ENCODE measurements at places on chromosomes 5 and 9. TPM values are rescaled to one million over a fixed set of nuclear protein-coding genes. Genes with fewer than 3 reads are reported as not detected.
A peak's percentile ranks its signal among the peaks of the same experiment; 100 is the strongest.

Gene MRPL50
- total RNA-seq: 17.5 TPM

Gene F12
- 13.3 TPM for total RNA-seq

DNA sequence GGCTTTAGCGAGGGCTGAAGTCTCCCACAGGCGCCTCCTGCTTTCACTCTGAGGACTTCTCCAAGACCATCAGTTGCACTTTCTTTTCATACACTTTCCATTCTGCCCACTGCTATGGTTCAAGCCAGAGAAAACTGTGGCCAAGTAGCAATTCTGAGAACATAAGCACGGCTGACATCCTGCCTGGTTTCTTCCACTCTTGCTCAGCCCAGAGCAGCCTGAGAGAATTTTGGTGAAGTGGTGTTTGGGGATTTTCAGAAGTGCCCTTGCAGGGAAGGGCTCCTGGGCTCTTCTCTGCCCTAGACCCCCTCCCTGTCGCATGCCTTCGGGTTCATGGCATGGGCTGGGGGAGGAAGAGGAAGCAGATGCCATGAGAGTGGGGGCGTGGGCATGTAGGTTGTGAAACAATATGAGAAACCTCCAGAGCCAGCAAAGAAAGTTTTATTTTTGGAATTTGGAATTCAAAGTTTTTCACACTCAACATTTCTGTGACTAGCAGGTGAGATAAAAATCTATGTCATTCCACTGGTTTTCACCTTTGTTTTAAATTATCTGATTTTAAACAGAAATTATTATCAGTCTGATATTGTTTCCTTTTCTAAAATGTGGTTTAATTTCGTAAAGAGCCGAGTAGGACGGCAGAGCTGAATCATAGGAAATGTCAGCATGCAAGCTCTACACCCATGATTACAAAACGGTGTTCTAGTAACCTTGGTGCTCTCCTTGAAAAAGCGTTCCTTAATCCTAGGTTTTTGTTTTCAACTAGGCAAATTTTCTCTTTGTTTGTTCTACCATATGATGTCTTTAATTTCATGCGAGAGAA, 27.8 kb upstream of the TNFSF8 start:
- DNase-seq: no peak

DNA sequence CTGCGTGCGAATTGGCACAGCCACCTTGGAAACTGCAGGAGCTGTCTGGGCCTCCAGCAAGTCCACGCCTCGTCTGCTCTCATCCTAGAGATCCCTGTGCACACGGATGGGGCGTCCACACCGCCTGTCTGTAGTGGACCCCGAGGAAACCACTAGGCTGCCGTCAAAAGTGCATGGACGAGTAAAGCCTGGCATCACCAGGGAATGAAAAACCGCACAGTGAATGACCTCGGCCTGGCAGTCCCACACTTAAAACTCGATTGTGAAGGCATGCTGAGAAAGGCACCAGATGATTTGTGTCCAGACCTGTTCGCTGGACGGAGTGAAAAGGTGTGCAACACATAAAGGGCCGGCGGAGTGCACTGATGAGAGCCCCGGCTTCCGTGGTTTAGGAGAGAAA, 50.8 kb downstream of the MRPL36 start:
- DNase-seq: peak; percentile 22

GRCh38 chr5:111744455-111744854, 12.5 kb downstream of the NREP start:
- DNase-seq: no peak

- DNase-seq: no peak
These were observed 187.9 kb upstream of the EGFLAM start for GRCh38 chr5:38070304-38070950.
